ENCODE measurements at places on chromosomes 13 and 19. TPM values are rescaled to one million over a fixed set of nuclear protein-coding genes. Genes with fewer than 3 reads are reported as not detected.

Gene MIA
- 1.4 TPM for total RNA-seq

Gene LILRB1
- not detected for total RNA-seq

- no peak for DNase-seq
These were observed 128.8 kb downstream of the LMO7 start for GRCh38 chr13:75764926-75765310.

DNA sequence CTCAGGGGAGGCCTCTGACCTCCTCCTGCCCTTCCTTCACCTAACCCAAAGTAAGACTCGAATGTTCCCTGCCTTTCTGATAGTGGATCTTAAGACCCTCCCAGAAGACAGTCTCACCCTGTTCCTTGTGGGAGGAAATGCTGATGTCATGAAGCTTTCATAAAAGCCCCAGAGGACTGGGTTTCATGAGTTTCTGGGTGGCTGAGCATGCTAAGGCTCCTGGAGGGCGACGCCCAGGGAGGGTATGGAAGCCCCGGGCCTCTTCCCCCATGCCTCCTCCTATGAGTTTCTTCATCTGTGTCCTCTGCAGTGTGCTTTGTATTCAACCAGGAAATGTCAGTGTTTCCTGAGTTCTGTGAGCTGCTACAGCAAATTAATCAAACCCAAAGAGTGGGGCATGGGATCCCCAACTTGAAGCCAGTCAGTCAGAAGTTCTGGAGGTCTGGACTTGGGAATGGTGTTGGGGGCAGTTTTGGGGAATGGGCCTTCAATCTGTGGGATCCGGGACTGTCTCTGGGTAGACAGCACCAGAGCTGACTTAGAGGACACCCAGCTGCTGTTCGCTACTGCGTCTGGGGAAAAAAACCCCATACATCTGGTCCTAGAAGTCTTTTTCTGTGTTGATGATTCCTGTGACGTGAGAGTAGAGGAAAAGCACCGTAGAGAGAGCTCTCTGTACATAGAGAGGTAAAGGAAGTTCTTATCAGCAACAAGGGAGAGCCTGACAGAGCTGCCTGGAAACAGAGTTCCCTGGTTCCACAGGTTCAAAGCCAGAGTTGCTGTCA, 2.0 kb upstream of the LILRB2 start:
- DNase-seq = no peak

- no peak for DNase-seq
These were observed 573.7 kb downstream of the IRS2 start for GRCh38 chr13:109212650-109213049.

DNA sequence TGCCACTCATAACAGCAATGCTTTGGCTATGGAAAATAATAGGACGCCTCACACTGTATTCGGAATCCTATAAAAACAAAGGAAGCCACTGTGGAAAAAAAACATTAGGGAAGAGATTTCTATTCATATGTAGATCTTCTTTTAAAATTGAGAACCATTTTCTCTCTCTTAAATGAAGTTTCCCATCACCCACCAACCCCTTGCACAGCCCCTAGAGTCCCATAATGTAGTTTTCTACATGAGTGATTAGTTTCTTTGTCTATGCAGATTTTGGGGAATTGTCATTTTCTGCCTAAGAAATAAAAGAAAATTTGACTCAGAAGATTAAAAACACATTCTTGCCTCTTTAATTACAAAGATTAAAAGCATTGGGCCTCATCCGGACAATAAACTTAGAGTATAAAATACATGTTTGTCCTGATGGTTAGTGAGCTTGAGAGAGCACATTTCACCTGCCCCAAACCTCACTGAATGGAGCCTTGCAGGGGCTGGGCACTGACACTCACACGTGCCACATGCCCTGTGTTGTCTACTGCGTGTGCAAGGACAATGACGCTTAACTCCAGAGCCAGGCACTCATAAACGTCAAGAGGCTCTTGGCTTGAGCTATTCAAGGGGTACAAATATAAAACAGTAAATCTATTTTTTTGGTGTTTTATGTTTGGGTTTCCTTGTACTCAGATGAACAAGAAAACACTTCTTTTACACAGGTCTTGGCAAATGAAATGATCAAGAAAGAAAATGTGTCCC, 40.0 kb upstream of the KL start:
- DNase-seq = no peak

DNA sequence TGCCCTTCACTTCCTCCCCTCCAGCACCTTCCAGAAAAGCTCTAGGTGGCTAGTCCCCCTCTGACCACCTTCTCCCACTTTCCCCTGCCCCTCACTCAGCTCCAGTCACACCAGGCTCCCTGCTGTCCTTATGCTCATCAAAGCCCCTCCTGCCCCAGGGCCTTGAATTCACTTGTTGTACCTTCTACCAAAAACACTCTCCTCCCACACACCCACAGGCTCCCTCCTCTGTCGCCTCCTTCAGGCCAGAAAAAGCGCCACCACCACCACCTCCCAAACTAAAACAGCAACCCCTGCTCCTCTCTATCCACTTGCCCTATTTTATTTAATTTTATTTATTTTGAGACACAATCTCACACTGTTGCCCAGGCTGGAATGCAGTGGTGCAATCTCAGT, 4.8 kb upstream of the CEACAM16 start:
- DNase-seq = no peak

DNA sequence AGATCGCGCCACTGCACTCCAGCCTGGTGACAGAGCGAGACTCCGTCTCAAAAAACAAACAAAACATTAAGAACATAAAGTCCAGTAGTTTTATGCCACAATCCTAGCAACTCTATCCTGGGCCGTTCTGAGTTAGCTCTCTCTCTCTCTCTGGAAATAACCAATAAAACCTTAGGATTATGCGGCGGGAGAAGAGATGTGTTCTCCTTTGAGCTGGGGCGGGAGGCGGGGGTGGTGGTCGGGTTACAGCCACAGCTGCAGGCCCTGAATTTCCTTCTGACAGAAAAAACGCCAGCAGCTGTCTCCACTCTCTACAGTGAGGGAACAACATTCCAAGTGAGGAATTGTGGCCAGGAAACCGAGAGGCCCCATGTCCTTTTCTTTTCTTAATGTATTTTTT, 9.1 kb upstream of the PNMA8A start:
- DNase-seq = peak; percentile 47

DNA sequence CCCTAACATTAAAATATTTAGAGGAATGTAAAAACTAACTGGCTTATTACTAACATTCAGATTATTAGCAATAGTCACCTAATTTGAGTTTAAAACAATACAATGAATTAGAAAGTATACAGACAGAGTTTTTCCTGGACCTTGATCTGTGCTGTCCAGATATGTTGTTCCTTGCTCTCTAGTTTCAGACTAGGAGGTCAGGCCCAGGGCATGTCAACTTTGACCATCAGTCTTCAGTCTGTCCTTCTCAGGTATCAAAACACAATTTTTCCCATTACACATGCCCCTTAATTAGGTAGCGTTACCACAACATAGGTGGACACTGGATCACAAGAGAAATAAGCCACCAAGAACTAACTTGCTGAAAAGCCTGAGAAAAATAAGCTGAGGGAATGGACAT, 197.0 kb downstream of the MAB21L1 start:
- DNase-seq = no peak

Gene AMH
- total RNA-seq = 50.1 TPM

GRCh38 chr19:13195678-13196077, 45.5 kb downstream of the IER2 start:
- no peak for DNase-seq

GRCh38 chr13:113951246-113951999, 22.5 kb downstream of the C13orf46 start:
- DNase-seq = peak; percentile 62

DNA sequence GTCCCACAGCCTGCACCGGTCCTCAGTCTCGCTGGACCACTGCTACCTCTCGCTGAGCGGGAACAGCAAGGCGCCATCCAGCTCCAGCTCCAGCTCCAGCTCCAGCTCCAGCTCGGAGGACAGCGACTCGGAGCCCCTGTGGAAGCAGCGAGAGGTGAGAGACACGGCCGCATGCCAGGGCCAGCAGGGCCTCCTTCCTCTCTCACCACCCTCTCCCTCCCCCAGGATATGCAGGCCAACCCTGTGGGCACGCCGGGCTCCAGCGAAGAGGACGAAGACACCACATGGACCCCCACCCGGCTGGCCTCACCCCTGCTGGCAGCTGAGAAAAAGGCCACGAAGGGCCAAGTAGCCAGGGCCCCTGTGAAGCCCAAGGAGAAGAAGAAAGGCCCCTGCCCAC, 7.3 kb downstream of the SIX5 start:
- no peak for DNase-seq

DNA sequence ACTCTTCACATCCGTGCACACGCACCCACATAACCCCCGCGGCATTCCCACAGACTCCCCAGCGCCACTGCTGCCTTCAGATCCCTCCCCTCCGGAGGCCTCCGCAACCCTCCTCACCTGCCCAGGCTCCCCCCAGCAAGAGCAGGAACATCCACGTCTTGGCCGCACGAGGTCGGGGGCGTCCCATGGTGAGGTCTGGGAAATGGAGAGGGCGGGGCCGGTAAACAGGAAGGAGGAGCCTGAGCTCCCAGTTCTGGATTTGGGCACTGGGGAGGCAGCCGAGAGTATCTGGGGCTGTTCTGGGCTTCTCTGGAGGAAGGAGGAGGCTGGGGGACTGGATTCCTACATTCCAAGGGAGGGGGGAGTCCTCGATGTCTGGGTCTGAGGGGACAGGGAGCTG, 423 bp downstream of the KLK8 start:
- DNase-seq = no peak

Gene FCAR
- total RNA-seq = not detected

Gene RASGRP4
- 1.1 TPM for total RNA-seq

Gene OR1M1
- total RNA-seq = not detected

Gene RFPL4AL1
- total RNA-seq = not detected

Gene TMEM221
- 6.0 TPM for total RNA-seq

Gene KLK12
- total RNA-seq = not detected
